ENCODE measurements at places on chromosomes 4 and X.

DNA sequence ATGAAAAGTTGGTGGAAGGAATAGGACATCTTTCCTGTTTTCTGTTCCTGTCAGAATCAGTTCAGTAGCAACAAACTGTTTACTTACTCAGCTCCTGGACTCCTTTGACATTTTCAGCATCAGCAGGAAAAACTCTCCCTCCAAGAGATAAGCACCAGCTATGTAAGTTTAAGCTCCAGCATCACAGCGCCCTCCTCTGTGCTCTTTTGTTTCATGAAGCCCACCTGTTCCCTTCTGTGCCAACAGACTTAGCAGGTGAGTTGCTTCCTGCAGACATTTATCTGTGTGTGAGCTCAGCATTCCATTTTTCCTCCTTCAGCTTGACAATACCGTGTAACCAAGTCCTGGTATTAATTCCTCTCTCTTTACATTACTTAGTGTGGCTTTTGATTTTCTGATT is 644.1 kb upstream of the AGA start:
- no peak for DNase-seq

DNA sequence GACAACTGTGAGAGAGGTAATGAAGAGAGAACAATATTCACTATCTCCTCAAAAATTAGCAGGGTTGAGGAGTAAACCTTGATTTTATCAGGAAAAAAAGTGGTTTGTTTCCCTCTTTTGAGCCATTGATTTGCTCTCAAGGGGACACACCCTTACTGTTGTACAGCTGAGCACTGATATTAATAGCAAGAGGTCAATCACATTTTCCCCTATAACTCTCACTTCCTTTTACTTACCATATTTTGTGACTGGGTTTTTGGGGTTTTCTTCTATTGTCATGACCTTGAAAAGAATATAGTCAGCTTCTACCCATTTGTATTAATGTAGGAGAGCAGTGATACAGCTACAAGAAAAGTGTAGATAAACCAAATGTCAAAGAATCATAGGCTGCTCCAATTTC is 70.2 kb upstream of the LONRF3 start:
- no peak for DNase-seq

- no peak for DNase-seq
Measured at GRCh38 chrX:8404471-8404870, 60.2 kb upstream of the VCX3B start.

DNA sequence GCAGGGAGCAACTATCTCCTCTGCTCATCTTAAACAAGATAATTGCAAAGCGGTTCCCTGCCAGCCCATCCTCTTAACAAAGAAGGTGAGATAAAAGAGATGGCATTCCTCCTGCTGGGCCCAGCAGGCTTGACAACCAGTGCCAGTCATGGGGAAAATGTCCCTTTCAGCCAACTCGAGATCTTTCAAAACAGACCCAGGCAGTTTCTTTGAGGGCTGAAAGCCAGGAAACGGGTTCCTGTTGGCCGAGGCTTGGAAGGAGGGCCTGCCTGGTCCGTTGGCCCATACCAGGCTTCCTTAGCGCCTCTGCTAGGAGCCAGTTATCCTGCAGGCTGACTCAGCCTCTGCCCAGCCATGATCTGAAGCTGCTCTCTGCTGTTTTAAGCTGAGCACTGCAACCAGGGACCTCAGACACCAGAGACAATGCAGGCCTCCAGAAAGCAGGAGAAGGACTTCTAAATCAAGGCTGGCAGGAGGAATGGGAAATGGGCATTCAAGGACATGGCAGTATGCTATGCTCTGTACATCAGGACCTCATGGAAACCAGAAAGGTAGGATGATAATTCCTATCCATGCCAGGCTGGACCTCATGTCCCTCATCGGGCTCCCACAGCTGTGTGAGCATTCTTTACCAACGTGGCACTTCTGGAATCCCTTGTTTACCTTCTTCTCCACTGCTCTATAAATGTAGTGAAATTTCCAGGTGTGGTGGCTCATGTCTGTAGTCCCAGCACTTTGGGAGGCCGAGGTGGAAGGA is 42.4 kb upstream of the SLC2A9 start:
- DNase-seq: peak; percentile 9

- no peak for DNase-seq
Measured at GRCh38 chrX:64191281-64192010, 14.1 kb downstream of the AMER1 start.

GRCh38 chr4:170420255-170420693 is 330.5 kb upstream of the AADAT start:
- DNase-seq: no peak

DNA sequence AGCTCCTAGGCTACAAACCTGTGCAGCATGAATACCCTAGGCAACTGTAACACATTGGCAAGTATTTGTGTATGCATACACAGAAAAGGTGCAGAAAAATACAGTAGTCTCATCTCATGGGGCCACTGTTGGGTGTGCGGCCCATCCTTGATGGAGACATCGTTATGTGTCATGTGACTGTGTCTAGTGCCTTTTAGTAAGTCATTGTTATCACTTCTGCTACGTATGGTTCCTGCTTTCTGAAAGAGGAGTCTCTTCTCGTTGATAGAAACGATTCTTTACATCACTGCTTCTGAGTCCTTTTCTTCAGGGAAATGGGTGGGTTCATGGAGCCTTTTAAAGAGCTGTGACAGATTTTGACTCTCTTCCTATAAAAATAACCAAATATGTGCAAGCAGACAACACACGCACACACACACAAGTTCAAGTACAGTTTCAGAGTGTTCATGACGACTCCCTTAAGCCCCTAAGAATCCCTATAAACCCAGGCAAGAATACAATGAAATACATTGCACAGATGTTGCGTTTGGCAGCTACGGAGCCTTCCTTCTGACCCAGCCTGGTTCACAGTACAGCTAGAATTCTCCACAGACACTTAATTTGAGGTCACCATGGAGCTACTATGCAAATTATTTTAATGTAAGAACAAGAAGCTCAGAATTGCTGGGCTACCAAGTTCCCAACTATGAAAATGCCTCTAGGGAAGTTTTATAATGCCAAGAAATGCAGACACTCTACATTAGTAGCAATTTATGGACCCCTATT is 10.2 kb upstream of the STK32B start:
- DNase-seq: no peak

DNA sequence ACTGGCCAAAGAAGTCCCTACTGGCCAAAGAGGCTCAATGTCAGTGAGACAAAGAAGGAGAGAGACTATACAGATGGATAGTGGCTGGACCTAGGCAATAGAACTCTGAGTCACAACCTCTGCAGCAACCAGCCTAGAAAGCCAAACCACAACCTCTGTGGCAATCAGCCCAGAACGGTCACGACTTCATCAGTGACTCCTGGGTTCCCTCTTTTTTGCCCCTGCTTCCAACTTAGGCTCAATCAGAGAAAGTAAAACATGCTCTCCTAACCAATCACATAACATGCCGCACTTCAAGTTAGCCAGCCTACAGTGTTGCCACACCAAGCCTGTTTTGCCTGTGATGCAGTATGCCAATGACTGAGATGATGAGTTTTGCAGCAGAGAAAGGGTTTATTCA is 203.4 kb downstream of the ANAPC10 start:
- DNase-seq: no peak

GRCh38 chrX:19736389-19736788 is 151.0 kb downstream of the SH3KBP1 start:
- DNase-seq: no peak

DNA sequence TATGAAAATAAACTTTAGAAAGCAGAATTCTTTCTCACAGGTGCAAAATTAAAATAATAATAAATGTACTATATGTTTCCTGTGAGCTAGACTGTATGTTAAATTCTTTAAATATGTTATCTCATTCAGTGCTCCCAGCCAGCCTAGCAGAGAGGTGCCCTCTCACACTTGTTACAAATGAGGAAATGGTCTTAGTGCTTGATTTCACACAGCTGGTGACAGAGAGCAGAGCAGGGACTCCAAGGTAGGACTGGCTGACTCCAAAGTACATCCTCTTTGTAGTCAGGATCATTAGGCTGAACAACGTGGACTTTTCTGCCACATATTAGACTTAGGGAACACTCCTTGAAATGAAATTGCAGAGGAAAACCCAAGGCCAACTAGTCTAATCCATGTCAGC is 72.0 kb upstream of the HHIP start:
- no peak for DNase-seq

DNA sequence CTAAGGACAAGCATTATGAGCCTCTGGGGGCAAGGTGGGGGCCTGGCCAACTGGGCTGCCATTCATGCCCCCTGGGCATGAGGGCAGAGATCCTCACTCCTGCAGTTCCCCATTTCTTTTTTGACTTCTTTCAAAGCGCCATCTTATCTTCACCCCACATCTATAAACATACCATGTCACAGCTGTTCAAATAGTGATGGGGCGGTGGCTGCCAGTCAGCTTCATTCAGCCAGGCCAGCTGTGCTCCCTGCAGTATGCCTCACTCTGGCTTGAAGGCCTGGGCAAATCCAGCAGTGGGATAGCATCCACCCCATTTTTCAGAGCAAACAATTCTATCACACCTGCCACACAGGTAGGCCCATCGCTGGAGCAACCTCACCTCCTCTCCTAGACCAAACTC is 85.5 kb downstream of the NHSL2 start:
- no peak for DNase-seq

GRCh38 chr4:125091-125771 is 930 bp downstream of the ZNF718 start:
- DNase-seq: no peak

- no peak for DNase-seq
Measured at GRCh38 chrX:372856-373640, 13.7 kb downstream of the PPP2R3B start.

DNA sequence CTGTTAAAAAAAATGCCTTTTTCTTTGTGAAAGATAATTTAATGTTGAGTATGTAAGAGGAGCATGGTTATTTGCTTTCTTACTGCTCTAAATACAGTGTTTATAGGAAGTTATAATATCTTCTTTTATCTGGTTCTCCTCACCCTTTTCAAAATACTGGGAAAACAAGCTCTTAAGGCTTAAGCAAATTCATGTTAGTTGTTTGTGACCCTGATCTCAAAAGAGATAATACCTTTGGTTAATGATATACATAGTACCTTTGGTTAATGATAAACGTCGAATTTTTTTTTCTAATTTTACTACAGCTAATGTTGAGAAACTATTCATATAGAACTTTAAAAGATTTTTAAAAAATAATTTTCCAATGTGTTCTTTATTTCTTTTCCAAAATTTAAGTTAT is 180.1 kb downstream of the RAPGEF2 start:
- no peak for DNase-seq

DNA sequence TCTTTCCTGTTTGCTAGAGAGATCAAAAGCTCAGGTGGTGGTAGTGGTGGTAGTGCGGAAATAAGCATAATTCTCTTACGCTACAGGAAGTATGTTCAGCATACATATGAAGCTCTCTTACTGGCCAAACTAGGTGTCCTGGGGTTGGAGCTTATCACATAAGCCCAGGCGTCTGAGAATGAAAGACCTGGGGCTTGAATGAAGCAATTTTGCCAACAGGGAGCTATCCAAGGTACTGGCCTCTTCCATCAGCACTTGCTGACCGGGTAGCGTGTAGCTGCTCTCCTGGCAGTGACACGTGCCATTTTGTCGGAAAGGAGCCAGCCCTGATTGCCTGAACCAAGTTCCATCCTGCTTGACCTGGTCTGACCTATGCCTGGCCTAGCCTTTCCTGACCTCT is 65.9 kb upstream of the HPF1 start:
- DNase-seq: no peak

DNA sequence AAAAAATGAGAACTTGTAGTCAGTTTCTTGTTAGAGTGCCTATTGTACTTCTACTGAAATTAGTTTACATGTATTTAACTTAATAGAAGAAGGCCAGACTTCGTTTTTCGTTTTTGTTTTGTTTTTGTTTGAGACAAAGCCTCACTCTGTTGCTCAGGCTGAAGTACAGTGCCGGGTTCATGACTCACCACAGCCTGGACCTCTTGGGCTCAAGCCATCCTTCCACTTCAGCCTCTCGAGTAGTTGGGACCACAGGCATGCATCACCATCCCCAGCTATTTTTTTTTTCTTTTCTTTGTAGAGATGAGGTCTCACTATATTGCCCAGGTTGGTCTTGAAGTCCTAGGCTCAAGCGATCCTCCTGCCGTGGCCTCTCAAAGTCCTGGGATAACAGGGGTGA is 793.9 kb downstream of the ADGRL3 start:
- no peak for DNase-seq

- DNase-seq: peak; percentile 14
Measured at GRCh38 chrX:43949669-43950068, 23.5 kb downstream of the NDP start.

DNA sequence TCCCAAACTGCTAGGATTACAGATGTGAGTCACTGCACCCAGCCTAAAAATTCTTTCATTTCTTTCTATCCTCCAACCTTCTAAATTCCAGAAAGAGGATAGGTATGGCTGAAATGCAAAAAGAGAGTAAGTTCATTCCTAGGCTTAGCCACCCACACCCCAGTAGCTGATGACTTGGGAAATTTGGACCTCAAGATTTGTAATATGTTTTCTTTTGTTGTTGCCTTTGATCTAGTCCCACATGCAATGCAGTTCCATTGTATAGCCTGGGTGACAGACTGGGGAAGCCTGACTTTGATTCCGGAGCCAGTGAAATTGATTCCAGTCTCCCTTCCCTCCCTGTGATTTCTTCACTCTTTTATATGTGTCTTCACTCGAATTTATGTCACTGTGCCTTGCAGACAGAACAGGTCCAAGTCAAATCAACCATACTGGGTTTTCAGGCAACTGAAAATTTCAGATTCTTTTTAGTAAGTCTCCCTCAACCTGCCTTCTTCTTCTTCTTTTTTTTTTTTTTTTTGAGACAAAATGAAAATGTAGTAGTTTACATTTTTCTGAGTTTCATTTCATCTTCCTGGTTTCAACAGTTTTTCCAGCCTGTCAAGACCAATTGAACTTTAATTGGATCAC is 176.2 kb upstream of the RBPJ start:
- no peak for DNase-seq

DNA sequence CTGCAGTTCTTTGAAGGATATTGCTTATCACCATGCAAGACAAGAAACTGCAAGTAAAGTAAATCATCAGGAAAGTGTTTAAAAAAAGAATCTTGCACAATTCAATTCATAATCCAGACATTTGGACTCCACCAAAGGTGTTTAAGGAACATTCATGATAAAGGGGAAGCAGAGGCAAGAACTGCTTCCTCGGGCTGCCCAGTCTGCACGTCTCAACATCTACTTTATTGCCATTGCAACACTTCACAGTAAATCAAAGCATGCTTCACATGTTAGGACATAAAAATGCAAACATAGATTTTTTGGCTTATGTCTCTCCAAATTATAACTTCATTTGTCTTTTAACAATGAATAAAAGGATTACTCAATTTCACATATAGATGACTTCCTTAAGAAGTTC is 42.5 kb downstream of the MID1 start:
- DNase-seq: no peak

DNA sequence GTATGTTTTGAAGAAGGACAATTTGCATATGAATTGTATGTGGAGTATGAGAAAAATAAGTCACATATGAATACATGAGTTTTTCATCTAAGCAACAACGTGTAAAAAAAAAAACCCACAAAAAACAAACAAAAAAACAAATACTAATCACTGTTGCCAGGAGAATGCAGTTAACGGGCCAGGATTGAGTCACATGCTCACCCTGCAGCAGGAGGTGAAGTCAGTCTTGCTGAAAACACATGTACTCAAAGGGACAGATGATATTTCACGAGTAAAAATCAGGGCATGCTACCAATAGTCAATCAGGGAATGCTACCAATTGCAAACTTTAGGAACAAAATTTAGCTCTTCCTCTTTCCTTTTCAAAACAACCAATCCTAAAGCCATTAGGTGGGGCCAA is 10.4 kb upstream of the DCLK2 start:
- no peak for DNase-seq

- DNase-seq: no peak
Measured at GRCh38 chrX:154443479-154443910, 446 bp upstream of the FAM50A start.

Measured in cerebellar nuclear complex (tissue), 1 donor.